ENCODE measurements at places on chromosomes 6 and 20.

DNA sequence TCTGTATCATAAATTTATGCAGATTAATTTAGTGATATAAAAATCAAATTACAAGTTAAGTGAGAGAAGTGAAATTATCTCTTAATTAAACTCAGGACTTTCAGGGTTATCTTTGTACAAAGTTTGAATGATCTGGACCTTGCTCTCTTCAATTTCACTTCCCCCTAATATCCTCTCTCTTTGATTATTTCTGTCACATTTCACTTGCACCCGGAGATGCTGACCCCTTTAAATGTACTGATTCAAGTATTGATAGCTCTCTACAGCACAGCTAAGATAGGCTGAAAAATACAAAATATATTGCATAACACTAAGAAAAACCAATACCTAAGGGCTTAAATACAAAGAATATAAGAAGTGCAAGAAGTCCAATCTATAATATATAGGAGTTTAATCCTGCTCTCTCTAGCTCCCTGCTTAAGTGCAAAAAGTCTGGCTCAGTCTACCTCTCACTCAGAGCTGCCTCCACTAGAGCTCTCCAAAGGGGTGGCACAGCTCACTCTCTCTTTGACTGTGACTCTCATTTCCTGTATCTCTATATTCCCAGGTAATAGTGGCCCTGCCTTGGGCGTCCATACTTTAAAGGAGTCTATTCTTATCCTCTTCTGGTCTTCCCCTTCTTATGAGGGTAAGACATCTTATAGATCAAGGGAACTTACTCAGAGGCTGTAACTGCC lies 588.4 kb downstream of the RFPL4B start:
- no peak for DNase-seq

DNA sequence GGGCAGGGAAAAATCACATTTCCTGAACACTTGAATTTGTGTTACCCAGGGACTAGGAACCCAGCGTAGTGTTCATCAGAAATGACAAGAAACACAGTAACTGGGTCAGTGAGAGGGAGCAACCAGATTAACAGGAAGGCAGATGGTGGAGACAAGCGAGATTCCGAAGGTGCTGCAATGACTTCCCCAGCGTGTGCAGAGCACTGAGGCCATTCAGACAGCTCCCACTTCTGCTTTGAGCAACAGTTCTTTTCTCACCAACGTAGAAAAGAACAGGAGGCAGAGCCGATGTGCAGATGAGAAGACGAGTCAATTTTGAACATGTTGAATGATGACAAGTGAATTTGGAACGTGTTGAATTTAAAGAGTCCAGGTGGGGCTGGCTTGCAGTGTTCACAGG lies 63.1 kb upstream of the IFNGR1 start:
- DNase-seq: no peak

- no peak for DNase-seq
Observed at GRCh38 chr20:44435630-44436335, 39.9 kb upstream of the TTPAL start.

DNA sequence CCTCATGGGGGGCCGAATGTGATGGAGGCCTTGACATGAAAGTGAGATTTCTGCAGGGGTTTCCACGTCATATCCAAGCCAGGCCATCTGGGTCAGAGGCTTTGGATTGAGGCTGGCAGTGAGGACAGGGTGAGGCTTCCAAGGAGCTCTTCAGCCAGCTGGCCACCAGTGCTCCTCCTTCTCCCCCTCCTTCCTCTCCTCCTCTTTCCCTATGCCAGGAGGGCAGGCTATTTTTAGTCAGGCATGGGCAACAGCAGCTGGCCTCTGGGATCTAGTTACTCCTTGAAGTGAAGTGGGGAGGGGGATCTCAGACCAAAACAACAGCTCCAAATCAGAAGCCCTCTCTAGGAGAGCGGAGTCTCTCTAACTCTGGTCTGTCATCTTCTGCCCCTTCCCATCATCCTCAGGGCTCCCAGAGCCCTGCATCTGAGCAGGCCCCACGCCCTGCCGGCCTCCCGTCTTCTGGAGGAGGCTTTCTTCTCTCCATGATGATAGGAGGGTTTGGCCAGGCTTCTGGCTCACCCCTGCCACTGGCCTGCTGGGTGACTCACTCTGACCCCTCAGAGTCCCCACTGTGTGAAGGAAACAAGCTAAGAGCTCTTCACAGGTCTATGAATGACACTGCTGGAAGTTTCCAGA lies 612 bp downstream of the TNNC2 start:
- peak; percentile 97 for DNase-seq

DNA sequence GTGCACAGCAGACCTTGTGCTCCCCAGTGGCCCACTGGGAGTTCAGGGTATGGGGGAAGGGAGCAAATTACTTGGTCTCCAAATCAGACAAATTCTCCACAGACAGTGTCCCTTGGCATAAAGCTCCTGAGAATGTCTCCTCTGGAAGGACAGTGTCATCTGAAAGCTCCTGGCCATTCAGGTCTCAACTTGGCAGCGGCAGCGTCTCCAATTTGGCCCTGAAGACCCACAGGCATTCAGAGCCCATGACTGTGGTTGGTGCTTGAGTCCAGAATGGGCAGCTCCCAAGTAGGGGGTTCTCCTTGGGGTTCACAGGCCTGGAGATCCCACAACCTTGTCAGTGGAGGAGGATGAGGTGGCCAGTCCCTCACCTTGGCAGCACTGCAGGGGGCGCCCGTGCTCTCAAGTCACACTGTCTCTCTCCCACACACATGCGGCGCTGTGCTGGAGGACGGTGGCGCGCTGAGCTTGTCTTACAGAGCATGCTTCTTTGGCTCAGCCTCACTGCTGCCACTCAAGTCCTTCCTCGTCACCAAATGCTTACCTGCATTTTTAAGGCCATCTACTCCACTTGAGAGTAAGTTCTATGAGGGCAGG lies 20.7 kb downstream of the DYNLRB1 start:
- DNase-seq: peak; percentile 34

DNA sequence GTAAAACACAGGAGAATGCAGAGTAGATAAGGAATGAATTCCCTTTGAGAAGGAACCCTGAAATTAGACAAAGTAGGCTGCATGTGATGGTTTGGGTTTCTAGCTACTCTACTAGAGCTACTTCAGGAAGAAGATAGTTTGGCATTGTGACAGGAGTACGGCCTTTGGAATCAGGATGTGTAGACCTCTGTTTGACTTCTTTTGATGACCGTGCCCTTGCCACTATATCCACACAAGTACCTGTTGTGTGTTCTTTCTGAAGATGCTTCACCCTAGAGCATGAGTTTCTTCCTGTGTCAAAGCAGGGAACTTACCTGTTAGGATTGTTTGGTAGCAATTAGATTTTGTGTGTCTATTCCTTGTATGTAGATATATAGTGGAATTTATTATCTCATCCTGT lies 41.7 kb downstream of the CD2AP start:
- no peak for DNase-seq

GRCh38 chr6:33373960-33374910 lies 17.4 kb upstream of the KIFC1 start:
- DNase-seq: no peak

DNA sequence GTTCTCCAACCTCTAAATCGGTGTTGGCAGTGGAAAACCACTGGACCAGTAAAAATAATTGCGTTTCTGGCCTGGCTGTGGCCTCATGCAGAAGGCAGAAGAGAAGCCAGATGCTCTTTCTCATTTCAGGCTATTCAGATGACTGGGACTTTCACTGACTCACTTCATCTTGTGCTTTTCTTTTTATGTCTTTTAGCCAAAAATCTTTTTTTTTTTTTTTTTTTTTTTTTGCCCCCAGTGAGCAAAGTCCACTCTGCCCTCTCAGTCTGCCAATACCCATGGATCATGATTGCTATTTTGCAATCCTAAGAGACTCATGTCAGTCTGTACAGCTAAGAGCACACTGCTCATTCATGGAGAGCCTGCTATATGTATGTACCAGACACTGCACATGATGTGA lies 962.5 kb downstream of the KIF16B start:
- DNase-seq: no peak

DNA sequence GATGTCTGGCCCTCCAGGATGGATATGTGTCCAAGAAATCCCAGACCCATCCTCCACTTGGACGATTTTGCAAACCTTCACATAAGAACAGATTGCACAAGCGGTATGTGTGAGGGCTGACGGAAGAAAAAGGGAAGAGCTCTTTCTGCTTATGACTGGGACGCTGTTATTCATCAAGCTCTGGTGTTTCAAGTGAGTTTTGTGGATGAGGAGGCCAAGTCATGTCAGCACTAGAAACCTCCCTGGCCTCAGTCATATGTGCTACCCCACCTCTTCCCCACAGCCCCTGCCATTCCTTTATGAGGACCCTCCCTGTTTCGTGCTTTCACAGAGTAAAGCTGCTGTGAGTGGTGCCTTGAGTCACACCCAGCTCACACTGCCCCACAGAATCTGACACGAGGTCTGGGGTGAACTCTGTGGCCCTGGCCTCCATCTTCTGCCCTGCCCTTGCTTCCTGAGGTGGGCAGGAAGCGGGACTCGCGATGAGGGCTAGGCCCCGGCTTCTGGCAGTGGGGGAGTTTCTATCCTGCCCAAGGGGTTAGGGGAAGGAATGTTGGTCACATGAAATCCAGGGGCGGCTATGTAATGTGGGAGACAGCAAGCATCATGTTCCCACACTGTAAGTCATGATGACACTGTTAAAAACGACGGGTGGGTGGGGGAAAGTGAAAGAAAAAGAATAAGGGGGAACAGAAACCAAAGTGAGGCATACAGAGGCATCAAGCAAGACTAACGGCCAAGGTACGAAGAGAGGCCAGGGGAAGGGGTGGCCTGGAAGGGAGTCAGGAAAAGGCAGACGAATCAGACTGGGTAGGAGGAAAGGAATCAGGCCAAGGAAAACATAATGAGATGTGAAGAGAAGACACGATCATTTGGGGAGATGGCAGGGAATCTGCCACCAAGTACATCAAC lies 78.1 kb downstream of the PRDM1 start:
- DNase-seq: no peak

- no peak for DNase-seq
Observed at GRCh38 chr6:149063468-149063867, 254.0 kb upstream of the TAB2 start.

DNA sequence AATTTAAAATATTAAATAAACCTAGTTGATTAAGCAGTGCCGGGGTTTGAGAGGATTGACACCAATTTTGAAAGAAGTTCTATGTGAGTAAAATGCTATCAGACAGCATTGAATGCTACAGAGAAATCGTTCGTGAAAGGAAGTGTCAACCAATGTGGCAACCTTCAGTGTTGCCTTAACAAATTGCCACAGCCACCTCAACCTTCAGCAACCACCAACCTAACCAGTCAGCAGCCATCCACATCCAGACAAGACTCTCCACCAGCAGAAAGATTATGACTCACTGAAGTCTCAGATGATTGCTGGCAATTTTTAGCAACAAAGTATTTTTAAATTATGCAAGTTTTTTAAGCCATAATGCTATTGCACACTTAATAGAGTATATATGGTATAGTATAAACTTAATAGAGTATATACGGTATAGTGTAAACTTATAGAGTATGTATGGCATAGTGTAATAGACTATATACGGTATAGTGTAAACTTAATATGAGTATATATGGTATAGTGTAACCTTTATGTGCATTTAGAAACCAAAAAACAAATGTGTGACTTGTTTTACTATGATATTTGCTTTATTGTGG lies 65.3 kb upstream of the ID4 start:
- no peak for DNase-seq

- DNase-seq: no peak
Observed at GRCh38 chr20:53222416-53222815, 250.3 kb downstream of the TSHZ2 start.

DNA sequence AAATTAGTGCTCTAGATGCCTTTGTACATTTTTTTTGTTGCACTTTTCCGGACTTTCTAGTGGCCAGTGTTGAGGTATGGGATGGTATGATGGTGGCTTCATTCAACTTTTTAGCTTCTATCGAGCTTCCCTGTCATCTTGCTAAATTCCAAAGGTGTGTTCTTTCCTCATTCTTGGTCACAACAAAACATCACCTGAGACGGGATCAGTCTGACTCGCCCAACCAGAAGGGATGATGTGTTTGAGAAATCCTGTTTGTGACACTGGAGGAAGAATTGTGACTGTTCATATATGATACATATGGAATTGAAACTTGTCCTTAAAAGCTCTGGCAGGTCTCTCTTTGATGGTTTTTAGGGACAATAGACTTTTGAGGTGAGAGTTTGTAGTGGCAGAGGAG lies 33.8 kb downstream of the KCNS1 start:
- DNase-seq: no peak

DNA sequence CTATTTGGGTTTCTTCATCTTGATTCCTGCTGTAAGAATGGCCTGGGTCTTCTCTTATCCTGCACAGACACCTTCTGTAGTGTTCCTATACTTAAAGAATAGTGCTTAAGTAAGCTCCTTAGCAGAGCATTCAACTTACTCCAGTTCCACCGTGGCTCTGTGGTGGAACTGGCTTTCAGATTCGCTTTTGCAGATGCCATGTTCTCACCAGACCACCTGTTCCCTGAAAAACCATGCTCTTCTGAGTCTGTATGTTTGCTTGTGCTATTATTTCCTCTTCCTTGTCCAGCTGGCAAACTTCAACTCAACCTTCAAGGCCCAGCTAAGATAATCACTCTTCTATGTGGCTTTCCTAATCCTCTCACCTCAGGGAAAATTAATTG lies 4.9 kb downstream of the ELMO2 start:
- DNase-seq: peak; percentile 52

- no peak for DNase-seq
Observed at GRCh38 chr6:12594530-12594893, 122.1 kb upstream of the PHACTR1 start.

DNA sequence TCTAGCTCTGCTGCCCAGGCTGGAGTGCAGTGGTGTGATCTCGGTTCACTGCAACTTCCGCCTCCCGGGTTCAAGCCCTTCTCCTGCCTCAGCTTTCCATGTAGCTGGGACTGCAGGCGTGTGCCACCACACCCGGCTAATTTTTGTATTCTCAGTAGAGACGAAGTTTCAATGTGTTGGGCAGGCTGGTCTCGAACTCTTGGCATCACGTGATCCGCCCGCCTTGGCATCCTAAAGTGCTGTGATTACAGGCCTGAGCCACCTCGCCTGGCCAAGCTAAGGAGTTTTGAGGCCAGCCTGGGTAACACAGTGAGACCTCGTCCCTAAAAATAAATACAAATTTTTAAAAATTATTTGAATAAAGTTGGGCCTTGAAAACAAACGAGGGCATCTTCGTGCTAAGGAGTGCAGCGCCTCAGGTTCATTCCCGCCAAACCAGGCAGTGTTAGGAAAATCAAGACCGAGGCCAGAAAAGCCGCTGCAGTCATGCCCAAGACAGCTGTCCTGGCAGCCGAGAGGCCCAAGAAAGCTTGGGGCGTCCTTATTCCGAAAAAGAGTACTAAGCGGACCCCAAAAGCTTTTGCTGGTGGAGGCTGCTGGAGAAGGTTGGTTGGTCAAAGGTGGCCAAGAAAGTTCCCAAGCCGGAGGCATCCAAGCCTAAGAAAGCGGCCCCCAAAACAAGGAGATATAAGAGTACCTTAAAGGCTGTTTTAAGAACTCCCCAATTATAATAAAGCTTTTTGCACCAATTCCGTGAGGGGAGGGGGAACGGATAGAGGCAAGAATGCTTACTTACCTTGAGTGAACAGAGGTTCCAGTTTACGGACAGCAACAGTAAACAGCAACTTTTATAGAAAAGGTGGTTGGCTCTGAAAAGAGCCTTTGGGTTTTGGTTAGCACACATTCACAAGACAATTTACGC lies 109.0 kb downstream of the HFE start:
- no peak for DNase-seq

GRCh38 chr6:119974430-119975159 lies 625.0 kb upstream of the MAN1A1 start:
- DNase-seq: no peak
